ENCODE measurements at places on chromosomes 16 and 17. TPM values are rescaled to one million over a fixed set of nuclear protein-coding genes. Genes with fewer than 3 reads are reported as not detected.

DNA sequence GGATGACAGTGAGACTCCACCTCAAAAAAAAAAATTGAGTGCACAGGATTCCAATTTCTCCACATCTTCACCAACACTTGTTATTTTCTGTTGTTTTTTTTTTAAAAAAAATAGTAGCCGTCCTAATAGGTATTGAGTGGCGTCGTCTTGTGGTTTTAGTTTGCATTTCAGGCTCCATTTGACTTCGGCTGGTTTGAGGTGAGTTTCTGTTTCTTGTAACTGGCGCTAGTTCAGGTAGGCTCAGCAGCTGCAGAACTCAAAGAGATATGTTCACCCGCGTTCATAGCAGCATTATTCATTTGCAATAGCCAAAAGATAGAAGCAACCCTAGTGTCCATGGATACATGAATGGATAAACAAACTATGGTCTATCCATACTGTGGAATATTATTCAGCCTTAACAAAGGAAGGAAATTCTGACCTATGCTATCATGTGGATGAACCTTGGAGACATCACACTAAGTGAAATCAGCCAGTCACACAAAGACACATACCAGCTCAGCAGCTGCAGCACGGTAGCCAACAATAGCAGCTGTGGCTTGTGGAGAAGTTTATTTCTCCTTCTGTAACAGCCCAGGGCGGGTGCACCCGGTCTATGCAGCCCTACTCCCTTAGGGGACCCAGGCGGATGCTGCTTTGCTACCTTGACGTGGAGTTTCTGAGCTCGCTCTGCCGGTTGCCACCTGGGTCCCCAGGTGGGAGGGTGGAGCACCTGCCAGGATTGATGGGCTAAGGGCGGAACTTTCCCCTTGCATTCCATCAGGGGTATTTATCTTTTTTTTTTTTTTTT, 44.9 kb downstream of the TMEM235 start:
- DNase-seq = no peak

- peak; percentile 70 for DNase-seq
These were observed 20.9 kb downstream of the METRNL start for GRCh38 chr17:83100220-83100852.

KIF19 gene
- not detected for polyA plus RNA-seq

GRCh38 chr17:80939151-80940145, 52.2 kb upstream of the CHMP6 start:
- no peak for DNase-seq

CDH16 gene
- 1,180 TPM for polyA plus RNA-seq

DNAH17 gene
- 0.17 TPM for polyA plus RNA-seq

GRCh38 chr17:79947351-79948031, 88.2 kb downstream of the TBC1D16 start:
- DNase-seq = peak; percentile 68

AKAP1 gene
- 24.6 TPM for polyA plus RNA-seq

DNA sequence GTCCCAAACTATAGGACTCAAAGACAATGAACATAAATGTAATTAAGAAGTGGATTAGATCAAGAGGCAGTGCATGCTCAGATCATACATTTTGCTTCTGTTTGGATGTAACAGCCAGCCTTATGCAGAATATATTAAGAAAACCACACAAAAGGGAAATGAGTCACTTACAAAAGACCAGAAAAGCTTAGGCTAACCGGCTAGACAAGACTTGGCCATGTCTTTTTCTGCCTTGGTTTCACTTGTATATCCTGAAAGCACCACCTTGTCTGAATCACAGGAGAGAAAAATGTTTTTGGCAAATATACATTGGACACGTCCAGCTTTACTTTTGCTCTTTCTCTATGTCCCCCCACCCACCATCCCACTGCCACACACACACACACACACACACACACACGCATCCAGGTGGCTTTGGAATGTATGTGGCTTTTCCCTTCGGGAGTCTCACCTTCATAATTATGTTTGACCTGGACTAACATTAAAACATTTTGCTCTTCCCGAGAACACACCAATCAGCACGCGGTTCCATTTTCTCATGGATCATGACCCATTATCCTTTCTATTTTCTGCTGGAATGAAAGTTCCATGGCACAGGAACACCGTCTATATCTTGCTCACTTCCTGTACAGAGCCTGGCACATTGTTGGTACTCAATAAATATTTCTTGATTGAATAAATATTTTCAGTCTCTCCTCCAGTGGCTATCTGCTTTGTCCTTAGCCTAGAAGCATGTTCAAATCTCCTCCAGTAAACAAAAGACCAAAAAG, 64.6 kb downstream of the CDK5R1 start:
- no peak for DNase-seq

- DNase-seq = no peak
These were observed 2.3 kb downstream of the SPACA3 start for GRCh38 chr17:32993977-32994376.
